ENCODE measurements at places on chromosomes 1 and 21.

- no peak for DNase-seq
Observed at GRCh38 chr1:18866846-18867245, 7.4 kb upstream of the TAS1R2 start.

DNA sequence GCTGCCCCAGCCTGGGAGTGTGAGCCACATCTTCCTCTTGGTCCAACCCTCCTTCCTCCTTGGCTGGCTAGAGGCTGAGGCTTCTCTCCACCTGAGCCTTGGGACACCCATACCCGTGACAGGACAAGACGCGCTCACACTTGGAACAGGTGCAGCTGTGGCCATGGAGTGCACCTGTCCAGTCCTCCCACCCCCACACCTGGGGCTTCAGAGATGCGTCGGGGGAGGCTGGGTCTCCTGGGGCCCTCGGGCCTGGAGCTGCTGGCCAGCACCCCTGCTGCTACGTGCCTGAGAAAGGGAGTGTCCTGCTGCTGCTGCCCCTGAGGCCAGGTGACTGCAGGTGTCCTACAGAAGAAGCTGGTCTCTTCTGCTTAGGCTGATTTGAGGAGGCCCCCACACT lies 37.0 kb upstream of the TMEM52 start:
- no peak for DNase-seq

GRCh38 chr1:203362720-203363025 lies 11.8 kb upstream of the FMOD start:
- no peak for DNase-seq

- DNase-seq = no peak
Observed at GRCh38 chr1:86841116-86841515, 72.8 kb downstream of the SELENOF start.

DNA sequence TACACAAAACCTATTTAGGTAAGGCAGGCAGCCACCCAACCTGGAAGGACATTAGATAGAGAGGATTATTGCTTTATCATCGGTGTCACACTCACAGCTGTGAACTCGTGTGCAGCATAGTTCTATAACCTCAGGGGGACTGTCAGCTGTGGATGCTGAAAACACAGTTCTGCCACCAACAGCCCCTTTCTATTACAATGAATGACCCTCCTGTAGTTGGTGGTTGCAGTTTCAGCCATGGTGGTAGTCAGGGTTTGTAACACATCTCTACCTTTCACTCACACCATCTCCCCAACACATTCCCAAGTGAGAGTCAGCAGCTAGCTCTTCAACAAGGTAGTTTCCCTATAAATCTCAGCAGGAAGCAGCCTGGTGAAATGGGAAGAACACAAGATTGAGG lies 136.8 kb downstream of the ZC3H11B start:
- DNase-seq = no peak

- no peak for DNase-seq
Observed at GRCh38 chr1:165420655-165421054, 24.3 kb downstream of the RXRG start.

DNA sequence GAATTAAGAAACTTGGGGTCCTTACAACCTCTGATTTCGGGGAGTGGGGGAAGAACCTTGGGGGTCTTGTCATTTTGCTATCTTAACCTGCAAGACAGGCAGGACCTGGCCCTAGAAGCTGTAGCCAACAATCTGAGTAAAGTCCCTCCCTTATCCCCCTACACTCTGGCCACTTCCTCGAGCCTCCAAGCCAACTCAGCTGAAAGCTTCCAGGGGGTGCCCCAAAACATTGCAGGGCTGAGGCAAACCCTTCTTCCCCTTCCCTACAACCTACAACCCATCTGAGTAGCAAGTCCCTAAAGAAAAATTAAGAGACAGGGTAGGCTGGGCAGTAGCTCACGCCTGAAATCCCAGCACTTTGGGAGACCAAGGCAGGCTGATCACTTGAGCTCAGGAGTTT lies 5.0 kb downstream of the CERS2 start:
- no peak for DNase-seq

GRCh38 chr1:88961647-88962275 lies 30.7 kb downstream of the KYAT3 start:
- no peak for DNase-seq

- DNase-seq = no peak
Observed at GRCh38 chr1:171127501-171127900, 36.8 kb downstream of the FMO3 start.
